SJSA1 (cell line): ENCODE measurements at places on chromosomes 7 and 10. TPM values are rescaled to one million over a fixed set of nuclear protein-coding genes. Genes with fewer than 3 reads are reported as not detected.

Gene ATP6V1F
- total RNA-seq = 53.6 and 96.2 TPM in 2 replicates

DNA sequence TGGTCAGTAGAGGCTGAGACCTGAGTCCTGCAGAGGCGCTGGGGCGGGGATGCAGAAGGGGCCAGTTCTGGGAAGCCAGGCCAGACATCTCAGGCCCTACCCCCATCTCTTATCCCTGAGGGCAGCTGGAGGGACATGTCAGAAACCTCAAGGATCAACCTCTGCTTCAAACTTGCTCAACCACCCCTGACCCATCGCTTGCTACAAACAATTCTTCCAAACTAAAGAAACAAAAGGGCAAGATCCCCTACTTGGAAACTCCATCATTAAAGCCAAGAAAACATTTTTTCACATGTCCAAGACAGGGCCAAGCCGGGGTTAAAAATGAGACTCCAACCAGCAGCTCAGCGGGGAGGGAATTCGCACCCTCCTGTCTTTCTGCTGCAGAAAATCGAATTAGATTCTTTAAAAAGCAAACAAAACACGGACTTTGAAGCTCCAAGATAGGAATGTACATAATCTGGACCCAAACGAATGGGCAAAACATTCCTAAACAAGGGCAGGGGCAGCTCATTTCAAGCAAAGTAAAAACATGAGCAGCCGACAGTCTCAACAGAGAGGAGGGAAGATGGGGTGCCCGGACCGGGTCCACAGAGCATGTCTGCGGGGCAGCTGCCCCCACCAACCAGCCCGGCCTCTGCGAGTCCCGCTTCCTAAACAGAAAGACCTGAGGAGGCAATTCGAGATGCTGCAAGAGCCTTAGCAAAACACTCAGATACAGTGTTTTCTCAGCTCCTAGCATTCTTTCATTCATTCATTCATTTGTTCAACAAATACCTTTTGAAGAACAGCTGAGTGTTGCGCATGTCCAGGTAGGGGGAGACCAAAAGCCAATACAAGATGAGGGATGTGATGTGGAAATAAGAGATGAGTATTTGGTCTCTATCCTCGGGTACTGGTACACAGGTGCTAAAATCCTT lies 44.8 kb downstream of the CHST15 start:
- no peaks in the 10 kb centered on the region for H3K36me3 ChIP-seq
- H3K27me3 ChIP-seq = no peaks in the 10 kb centered on the region
- no peaks in the 10 kb centered on the region for H3K4me1 ChIP-seq
- no peak for DNase-seq
- no peak overlapping the region for H3K4me3 ChIP-seq

Gene AQP1
- total RNA-seq = 0.18 TPM in 1 of 2 replicates, not detected in the other

DNA sequence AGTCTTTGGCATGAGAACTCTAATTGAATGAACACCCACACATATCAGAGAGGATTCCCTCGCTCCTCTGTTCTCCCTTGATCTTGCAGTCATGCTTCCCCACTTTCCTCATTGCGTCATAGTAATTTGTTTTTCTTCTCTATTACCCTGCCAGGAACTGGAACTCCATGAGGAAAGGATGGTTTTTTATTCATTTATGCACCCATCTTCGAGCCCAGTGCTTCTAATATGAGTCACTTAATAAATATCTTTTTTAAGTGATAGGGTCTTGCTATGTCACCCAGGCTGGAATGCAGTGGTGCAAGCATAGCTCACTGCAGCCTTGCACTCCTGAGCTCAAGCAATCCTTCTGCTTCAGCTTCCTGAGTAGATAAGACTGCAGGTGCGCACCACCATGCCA lies 83.5 kb downstream of the OTUD1 start:
- H3K27ac ChIP-seq = no peak overlapping the region
- no peaks in the 10 kb centered on the region for H3K36me3 ChIP-seq
- no peak for DNase-seq
- no peaks in the 10 kb centered on the region for H3K4me1 ChIP-seq
- H3K4me3 ChIP-seq = no peak overlapping the region
- no peaks in the 10 kb centered on the region for H3K27me3 ChIP-seq

DNA sequence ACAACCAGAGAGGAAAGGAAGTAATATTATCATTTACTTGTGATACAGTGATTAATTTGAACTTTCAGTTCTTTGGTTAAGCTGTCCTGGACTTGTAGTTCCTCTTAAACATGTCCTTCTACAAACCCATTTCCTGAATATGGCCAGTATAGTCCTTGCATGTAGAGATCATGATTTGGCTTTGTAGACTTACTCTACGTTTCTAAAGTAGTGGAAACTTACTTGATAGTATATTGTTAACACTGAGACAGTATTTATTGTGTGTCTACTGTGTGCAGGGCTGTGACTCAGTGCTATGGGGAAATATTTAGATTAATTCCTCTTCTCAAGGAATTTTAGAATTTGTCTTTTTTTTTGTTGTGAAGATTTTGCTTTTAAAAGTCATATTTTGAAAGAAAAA lies 109.5 kb downstream of the NRF1 start:
- H3K27me3 ChIP-seq = no peaks in the 10 kb centered on the region
- H3K27ac ChIP-seq = no peak overlapping the region
- peaks cover 54% of the 10 kb centered on the region for H3K36me3 ChIP-seq
- peaks cover 9% of the 10 kb centered on the region; the same call in 1 of the 2 replicates for H3K4me1 ChIP-seq
- H3K4me3 ChIP-seq = no peak overlapping the region

- DNase-seq = no peak
- peaks cover 9% of the 10 kb centered on the region; the same call in 1 of the 2 replicates for H3K36me3 ChIP-seq
- no peak overlapping the region for H3K4me3 ChIP-seq
- no peak overlapping the region for H3K27ac ChIP-seq
- no peaks in the 10 kb centered on the region for H3K27me3 ChIP-seq
Observed at GRCh38 chr7:82056282-82056681, 286.4 kb upstream of the HGF start.

- no peak for DNase-seq
- no peak overlapping the region for H3K4me3 ChIP-seq
- H3K27me3 ChIP-seq = no peaks in the 10 kb centered on the region
- peaks cover 58% of the 10 kb centered on the region for H3K4me1 ChIP-seq
Observed at GRCh38 chr7:117129521-117129955, 176.2 kb downstream of the ST7 start.

DNA sequence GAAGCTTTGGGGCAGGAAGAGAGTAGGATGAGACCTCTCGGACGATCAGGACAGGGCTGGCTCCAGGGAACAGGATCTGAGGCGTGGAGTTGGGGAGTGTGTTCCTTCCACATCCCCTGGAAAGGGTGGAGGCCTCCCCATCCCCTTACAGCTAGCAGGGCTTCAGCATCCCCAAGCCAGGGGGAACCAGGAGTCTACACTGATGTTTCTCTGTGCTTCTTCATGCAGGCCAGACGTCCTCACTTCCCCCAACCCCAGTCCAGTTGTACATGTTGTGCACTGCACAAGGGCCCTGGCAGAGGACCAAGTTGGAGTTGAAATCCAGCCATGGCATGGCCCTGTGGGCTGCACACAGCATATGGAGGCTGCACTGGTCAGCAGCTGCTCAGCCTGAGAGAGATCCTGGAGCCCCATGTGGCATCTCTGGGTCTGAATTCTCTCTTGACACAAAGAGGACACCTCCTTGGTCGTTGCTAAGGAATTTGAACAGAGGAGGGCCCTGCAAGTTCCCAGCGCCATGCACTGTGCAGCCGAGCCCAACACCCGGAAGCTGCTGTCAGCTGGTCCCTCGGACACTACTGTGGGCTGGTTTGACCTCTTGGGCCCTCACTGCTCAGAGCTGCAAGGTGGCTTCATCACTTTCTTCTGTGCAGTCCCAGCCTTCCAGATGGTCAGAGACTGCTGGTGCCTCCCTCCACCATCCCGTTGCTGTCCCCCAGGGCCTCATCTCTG lies 181.1 kb downstream of the DNAJB6 start:
- H3K4me1 ChIP-seq = no peaks in the 10 kb centered on the region
- H3K4me3 ChIP-seq = no peak overlapping the region
- no peaks in the 10 kb centered on the region for H3K27me3 ChIP-seq
- H3K36me3 ChIP-seq = no peaks in the 10 kb centered on the region
- H3K27ac ChIP-seq = no peak overlapping the region

DNA sequence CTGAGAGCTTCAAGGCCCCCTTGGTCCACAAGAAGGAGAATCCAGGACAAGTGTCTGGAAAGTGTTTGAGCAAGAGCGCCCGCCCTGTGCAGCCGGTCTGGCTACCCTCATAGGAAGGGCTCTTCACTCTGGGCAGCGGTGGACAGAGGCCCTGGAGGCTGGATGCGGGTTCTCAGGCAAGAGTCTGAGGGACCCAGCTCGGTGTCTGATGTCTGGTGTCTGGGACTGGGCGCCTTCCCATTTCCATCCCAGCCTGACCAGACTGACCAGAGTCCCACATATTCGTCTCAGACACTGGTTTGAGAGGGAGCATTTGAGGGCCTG lies 59.8 kb downstream of the HK1 start:
- H3K36me3 ChIP-seq = peaks cover 5% of the 10 kb centered on the region; the same call in 1 of the 2 replicates
- H3K4me1 ChIP-seq = no peaks in the 10 kb centered on the region
- H3K27ac ChIP-seq = no peak overlapping the region
- H3K27me3 ChIP-seq = no peaks in the 10 kb centered on the region
- DNase-seq = no peak

Gene HHEX
- total RNA-seq = 17.3 and 17.7 TPM in 2 replicates

Gene GHRHR
- not detected in 2 replicates for total RNA-seq

DNA sequence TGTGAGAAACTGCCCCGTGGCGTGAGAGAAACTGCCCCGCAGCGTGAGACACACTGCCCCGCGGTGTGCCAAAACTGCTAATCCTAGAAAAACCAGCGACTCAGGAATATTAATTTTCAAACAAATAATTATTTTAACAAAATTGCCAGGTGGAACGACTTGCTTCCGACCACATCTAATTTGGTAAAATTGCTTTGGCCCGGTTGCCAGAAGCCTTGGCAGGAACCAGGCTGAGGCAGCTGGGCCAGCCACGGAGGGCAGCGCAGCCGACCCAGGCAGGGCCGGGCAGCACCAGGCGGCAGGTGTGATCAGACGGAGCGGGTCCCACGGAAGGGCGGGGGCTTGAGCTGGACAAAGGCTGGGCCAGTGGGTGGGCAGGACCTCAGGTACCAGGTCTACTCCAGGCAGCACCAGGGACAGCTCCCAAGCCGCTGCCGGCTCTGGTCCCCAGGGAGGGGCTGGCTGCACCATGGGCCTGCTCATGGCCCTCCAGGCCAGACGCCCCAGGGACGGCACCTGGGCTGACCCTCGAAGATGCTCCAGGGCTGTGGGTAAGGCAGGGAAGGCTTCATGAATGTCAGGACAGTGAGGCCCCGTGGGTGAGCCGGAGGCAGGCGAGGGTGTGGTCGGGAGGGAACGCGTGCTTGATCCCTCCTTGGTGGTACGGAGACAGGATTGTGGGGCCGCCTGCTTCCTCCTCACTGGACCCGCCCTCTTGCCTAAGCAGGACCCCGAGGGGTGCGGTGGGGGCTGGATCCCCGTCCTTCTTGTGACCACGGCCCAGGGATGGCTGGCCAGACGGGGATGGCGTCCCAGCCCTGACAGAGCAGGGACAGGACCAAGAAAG lies 7.7 kb upstream of the ADGRA1 start:
- no peak overlapping the region for H3K4me3 ChIP-seq
- no peaks in the 10 kb centered on the region for H3K4me1 ChIP-seq
- H3K27me3 ChIP-seq = peaks cover 20% of the 10 kb centered on the region; the same call in 1 of the 2 replicates
- DNase-seq = no peak
- no peak overlapping the region for H3K27ac ChIP-seq

GRCh38 chr10:63977329-63977923 lies 456.2 kb downstream of the REEP3 start:
- no peak for DNase-seq
- H3K4me3 ChIP-seq = no peak overlapping the region
- no peaks in the 10 kb centered on the region for H3K36me3 ChIP-seq
- H3K4me1 ChIP-seq = no peaks in the 10 kb centered on the region

DNA sequence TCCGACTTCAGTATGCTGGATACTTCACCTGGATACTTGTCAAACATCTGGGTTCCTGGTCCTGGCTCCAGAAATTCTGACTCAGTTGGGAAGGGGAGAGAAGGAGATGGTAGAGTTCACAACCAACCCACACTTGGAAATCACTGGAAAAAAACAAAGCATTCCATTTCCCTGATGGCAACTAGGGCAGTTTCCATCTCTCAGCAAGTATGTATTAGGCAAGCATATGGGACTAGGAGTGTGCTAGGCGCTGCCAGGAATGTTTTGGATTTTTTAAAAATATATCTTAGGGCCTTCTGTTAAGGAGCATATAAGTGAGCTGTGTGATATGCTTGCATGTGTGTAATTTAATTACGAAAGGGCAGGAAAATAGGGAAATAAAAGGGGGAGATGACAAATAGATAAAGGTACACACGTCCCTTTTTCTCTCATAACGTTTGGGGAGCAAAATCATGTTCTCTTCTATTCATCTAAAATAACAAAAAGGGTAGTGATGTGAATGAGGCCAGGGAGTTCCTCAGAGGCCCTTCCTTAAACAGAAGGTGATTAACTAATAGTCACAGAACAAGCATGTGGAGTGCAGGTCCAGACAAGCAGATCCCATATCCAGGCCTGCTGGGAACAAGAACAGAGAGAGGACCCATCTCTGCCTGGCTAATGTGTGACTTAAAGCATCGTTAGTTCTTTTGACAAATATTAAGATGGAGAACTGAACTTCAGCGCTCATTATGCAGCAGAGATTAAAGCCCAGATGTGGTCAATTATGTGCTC lies 64.5 kb upstream of the NFE2L3 start:
- DNase-seq = no peak
- no peak overlapping the region for H3K4me3 ChIP-seq
- no peaks in the 10 kb centered on the region for H3K4me1 ChIP-seq
- H3K36me3 ChIP-seq = no peaks in the 10 kb centered on the region
- no peaks in the 10 kb centered on the region; the same call in 1 of the 2 replicates for H3K27me3 ChIP-seq

Gene RARRES2
- total RNA-seq = not detected in 2 replicates

DNA sequence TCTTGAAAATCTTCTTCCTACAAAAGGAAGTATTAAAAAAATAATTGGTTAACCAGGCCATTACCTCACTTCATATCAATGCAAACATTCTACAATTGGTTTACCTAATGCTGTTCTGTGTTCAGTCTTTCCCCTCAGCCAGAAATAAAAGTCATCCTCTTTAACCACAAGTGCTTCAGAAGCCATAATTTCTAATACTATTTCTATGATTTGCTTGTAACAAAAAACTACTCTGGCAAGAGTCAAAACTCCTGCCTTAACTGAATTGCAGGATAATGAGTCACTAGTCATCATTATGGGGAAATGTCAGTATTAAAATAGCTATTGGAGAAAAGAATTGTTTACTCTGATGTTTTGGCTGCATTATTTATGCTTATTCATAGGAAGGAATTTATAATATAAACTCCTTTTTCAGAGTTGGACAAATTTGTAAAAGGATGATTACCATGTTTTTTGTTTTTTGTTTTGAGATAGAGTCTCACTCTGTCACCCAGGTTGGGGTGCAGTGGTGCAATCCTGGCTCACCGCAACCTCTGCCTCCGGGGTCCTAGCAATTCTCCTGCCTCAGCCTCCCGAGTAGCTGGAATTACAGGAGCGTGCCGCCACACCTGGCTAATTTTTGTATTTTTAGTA lies 55.5 kb upstream of the ODAD2 start:
- peak; percentile 91 for DNase-seq
- H3K27ac ChIP-seq = peak overlapping the region; percentile 78
- H3K4me3 ChIP-seq = no peak overlapping the region

DNA sequence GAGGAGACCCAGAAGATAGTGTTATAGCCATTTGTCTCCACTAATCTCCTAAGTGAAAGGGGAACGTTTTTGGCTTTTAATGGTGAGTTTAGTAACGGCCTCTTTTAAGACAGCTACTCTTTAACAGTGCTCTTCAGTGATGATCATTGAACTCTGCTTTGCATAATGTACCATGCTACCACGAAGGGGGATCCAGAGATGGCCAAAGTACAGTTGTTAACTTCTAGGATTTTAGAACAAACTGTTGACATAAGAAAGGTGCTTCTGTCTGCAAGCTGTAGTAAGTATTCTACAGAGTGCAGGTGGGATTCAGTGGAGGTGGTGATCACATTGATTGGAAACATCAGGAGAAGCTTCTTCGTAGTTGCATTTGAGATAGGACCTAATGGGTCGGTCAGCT lies 114.1 kb upstream of the RPA3 start:
- no peaks in the 10 kb centered on the region for H3K36me3 ChIP-seq
- H3K27me3 ChIP-seq = no peaks in the 10 kb centered on the region
- no peak for DNase-seq
- H3K4me1 ChIP-seq = no peaks in the 10 kb centered on the region
- H3K27ac ChIP-seq = no peak overlapping the region
- H3K4me3 ChIP-seq = no peak overlapping the region
